ENCODE measurements at places on chromosomes 3 and 15.

DNA sequence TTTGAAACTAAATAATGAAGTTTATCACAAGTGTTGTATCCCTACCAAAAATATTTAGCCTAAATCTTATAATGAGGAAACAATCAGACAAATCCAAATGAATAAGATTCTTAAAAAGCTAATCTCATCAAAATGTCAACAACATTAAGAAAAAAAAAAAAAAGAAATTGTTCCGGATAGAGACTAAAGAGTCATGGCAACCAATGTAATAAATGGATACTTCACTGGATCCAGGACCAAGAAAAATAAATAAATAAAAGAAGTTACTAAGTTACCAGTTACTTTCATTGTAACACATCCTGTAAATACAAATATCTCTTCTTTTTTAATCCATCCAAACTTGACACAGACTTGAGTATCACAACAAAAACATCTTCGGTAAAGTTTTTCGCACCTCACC, 607 bp downstream of the MRPL47 start:
- no peak for DNase-seq

- no peak for DNase-seq
Observed at GRCh38 chr15:72248514-72248913, 17.5 kb upstream of the PKM start.

DNA sequence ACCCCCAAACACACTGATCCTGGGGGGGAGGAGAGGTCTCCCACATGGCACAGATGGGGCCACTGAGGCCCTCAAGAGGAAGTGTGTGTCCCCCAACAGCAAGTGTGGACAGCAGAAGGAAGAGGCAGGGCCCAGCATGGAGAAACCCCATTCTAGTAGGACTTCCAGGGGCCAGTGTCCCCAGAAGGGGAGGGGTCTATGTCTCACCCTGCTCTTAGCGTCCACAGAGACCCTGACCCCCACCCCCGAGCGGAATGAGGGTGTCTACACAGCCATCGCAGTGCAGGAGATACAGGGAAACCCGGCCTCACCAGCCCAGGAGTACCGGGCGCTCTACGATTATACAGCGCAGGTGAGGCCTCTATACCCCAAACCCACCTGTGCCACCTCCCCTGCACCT, 35.3 kb downstream of the TSPAN3 start:
- DNase-seq, result no peak

GRCh38 chr15:64883997-64884511, 27.6 kb upstream of the ANKDD1A start:
- DNase-seq, result peak; percentile 74

- no peak for DNase-seq
Observed at GRCh38 chr3:178507507-178508442, 28.5 kb upstream of the KCNMB2 start.
